ENCODE measurements at places on chromosomes 11 and 22.

DNA sequence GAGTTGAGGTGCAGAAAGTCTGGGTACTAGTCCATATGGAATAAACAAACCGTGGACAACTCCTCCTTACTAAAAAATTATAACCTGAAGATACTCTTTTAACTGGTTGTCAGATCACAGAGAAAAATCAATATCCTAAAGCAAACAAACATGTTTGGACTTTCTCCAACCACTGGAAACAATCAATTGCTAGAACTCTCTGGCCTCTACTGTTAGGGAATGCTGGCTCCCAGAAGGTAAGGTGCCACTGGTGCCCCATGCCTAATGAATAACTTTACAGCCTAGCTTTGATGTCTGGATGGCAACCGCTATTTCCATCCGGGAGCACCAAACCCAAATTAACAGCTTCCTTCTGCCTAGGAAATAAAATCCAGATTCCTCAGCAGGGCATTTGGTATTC is 74.5 kb downstream of the AMBRA1 start:
- no peak for DNase-seq

GRCh38 chr11:63775191-63775590 is 6.6 kb upstream of the ZFTA start:
- no peak for DNase-seq

GRCh38 chr11:13003736-13004493 is 5.2 kb upstream of the RASSF10 start:
- DNase-seq: no peak

GRCh38 chr11:109994907-109995306 is 98.3 kb upstream of the ZC3H12C start:
- no peak for DNase-seq

DNA sequence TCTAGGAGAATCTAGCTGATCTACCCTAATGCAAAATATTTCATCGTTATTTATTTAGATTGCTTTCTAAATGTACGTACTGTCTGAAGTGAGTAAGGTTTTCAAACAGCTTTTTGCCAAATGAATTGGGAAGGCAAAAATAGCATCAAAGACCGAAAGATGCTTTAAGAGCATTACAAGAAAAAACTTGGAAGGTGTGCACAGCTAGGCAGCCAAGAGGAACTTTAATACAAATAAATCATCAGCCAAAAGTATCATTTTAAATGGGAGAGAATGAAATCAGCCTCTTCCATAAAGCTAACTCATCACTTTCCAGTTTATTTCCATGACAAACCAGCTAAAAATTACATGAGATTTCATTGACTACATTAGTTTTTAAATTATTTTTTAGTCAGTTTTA is 30.2 kb upstream of the CFAP300 start:
- no peak for DNase-seq

GRCh38 chr22:33050614-33051182 is 7.5 kb downstream of the SYN3 start:
- DNase-seq: no peak

DNA sequence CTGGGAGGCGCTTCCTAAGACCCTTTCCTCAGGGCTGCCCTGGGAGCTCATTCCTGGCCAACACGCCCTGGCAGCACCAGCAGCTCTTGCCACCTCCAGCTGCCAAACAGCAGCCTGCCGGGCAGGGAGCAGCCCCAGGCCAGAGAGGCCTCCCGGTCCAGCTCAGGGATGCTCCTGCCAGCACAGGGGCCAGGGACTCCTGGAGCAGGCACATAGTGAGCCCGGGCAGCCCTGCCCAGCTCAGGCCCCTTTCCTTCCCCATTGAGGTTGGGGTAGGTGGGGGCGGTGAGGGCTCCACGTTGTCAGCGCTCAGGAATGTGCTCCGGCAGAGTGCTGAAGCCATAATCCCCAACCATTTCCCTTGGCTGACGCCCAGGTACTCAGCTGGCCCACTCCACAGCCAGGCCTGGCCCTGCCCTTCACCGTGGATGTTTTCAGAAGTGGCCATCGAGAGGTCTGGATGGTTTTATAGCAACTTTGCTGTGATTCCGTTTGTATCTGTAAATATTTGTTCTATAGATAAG is 7.6 kb downstream of the SLC39A13 start:
- DNase-seq: no peak

DNA sequence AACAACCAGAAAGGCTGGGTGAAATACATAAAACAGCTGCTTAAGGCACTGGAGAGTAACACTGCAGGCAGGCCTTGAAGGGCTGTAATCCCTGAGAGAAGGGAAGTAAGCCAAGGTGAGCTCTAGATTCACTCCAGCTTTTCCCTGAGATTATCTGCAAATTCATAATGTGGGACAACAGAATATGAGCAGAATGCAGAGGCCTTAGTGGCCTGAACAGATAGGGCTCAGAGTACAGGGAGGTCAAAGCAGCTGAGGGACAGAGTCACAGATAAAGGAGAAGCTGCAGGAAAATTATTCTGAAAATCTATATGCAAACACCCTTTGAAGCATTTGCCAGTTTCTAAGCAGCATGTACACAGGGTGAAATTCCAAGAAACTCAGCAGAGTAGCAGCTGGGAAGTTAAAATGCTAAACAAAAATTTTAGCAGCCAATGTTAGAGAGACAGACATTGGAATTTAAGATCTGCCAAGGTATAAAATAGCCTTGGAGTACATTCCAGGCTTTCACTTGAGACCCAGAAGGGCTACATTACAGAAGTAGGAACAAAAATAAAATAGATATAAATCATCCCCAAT is 48.1 kb upstream of the CWF19L2 start:
- DNase-seq: no peak

- DNase-seq: no peak
Observed at GRCh38 chr11:86627776-86628455, 44.5 kb downstream of the ME3 start.

DNA sequence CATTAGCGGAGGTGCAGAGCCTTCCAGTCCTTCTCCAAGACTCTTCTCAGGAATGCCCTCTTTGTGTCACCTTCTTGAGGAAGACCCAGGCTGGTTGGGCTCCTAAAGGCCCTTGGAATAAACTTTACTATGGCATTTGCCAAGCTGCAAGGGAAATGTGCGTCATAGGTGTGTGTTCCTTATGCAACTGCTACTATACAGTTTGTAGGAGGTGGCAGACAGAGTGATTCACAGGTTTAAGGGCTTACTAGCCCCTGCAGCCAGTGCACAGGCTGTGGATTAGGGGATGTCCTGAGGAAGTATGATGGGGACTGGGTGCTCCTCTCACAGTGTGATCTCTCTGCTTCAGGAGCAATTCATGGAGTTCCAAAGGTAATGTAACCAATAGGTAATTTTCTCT is 74.6 kb downstream of the TENM4 start:
- DNase-seq: no peak

DNA sequence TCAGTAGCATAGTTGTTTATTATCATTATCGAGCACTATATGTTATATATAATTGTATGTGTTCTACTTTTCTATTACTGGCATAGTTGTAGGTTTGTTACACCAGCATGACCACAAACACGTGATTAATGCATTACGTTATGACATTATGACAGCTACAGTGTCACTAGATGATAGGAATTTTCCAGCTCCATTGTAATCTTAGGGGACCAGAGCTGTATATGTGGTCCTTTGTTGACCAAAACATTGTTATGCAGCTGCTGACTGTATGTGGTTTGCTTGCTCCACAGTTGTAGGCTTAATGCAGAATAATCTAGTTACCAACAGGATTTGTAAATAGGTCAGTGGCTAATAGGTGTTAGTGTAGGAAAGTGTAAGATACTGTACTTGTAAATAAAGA is 66.1 kb downstream of the HSD17B12 start:
- DNase-seq: no peak

DNA sequence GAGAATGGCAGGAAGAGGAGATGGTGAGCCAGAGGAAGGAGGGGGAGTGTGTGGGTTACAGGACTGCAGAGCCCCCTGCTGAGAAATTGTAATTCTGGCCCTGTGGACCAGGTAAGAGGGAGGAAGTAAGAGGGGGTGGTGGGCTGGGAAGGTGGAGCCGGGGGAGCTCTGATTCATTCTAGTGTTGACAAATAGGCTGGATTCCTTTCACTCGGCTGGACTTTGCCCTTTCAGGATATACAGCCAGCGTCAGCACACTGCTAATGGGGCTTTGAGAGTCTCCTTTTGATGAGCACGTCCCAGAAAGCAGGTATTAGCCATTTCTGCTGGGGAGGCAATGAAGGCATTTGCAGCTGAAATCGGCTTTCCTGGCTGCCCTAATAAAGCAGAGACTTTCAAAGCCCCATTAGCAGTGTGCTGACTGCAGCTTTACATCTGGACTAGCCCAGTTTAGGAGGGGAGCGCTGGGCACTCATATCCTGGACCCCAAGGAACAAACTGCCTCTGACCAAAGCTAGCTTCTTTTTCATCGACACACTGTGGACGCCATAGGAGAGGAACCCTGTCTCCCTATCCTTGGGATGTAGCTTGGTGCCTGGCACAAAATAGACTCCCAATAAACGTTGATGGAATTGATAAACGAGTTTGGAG is 44.8 kb upstream of the CADM1 start:
- DNase-seq: no peak
